Activated CD8-positive, alpha-beta memory T cell treated with anti-CD3 and anti-CD28 coated beads, Interleukin-2, amount 50 U/mL, for 48 hours (primary cell): ENCODE measurements at places on chromosomes 1 and 21.
A peak's percentile ranks its signal among the peaks of the same experiment; 100 is the strongest.

- no peak for DNase-seq
Measured at GRCh38 chr21:17585875-17586450, 26.7 kb downstream of the BTG3 start.

DNA sequence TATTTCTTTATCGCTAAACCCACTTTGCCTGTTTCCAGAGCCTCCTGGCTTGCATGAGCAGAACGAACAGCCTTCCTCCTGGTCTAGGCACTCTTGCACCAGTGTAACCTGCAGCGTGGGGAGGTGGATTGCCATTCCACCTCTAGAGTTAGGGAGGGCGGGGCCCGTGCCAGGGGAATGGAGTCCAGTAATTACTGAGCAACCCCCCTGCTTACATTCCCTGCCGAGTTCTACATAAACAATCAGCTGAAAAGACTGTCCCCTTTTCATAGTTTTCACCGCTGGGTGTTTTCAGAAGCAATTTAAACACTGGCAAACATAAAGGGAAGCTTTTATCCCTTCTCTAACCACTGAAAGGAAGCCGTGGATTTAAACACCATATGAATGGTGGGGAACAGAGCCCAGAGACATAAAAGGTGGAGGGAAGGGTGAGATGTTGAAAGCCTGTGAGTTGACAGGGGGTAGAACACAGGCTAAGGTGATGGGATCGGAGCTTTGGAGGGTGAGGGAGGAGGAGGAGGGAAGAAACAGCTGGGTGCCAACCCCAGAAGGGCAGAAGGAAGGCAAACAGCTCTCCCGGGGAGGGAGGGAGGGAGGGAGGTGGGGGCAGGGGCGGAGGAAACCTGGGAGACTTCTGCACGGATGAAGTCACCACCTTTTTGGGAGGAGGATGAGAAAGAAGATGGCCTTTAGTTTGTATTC lies 68.0 kb upstream of the WDR26 start:
- no peak for DNase-seq

DNA sequence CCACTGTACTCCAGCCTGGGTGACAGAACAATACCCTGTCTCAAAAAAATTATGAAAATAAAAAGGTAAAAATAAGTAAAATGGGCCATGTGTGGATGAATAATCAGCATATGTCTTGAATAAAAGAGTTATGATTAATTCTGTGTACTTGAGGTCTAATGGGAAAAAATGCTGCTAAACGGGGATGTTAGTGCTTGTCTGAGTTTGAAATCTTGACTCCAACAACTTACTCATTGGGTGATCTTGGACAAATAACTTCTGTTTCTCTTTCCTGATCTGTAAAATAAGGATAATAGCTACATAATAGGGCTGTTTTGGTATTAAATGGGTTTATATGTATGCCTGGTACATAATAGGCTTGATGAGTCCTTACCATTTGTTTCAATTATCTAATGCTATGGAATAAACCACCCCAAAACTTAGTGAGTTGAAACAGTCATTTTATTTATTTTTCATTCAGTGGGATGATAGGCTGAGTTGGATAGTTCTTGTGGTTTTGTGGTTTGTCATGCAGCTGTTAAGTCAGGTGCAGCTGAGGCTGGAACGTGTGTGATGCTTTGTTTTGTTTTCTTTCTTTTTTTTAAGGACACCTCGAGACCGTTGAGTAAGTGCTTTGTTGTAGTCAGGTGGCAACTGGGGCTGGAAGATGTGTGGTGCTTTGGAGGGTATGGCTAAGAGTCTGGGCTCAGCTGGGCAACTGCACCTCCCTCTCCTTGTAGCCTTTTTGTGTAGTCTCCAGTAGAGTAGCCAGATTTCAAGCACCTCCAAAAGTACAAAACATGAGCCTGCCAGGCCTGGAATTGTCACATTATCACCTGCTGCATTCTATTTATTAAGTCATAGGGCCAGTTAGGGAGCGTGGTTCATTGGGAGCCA lies 4.9 kb downstream of the MDM4 start:
- DNase-seq = no peak

GRCh38 chr1:185906186-185906585 lies 172.0 kb downstream of the HMCN1 start:
- no peak for DNase-seq

DNA sequence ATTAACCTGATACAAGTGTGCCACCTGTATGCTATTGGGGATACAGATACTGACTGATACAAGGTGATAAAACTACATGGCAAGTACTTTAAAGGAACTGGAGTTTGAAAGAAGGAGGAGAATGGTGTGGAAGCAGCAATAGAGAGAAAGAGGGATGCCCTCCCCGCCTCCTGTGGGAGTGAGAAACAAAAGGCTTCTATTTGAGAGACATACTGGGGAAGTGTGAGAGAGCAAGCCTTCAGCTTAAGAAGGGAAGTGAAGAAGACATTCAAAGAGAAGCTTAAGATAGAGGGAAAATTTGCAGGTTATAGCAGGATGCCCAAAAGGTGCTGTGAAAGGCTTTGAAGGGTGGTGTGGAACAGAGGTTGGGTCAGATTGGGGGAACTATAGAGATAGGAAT lies 7.7 kb upstream of the ALG14 start:
- DNase-seq = no peak

- DNase-seq = no peak
Measured at GRCh38 chr21:27681841-27682240, 715.0 kb upstream of the ADAMTS5 start.

DNA sequence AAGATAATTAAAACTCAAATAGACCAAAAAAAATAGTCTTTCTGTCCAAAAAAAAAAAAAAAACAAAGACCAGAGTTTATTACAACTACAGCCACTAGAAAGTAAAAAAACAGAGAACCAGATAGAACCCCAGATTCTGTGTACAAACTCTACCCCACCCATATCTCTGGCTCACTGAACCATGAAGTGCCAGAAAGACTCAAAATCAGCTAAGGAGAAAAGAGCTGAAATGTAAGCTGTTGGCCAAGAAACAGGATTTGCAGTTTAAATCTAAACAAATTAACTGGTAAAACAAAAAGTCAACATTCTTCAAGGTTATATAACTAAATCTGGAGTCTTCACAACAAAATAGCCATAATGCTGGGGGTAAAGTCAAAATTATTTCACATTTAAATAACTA lies 278.9 kb downstream of the SEC16B start:
- DNase-seq = no peak

DNA sequence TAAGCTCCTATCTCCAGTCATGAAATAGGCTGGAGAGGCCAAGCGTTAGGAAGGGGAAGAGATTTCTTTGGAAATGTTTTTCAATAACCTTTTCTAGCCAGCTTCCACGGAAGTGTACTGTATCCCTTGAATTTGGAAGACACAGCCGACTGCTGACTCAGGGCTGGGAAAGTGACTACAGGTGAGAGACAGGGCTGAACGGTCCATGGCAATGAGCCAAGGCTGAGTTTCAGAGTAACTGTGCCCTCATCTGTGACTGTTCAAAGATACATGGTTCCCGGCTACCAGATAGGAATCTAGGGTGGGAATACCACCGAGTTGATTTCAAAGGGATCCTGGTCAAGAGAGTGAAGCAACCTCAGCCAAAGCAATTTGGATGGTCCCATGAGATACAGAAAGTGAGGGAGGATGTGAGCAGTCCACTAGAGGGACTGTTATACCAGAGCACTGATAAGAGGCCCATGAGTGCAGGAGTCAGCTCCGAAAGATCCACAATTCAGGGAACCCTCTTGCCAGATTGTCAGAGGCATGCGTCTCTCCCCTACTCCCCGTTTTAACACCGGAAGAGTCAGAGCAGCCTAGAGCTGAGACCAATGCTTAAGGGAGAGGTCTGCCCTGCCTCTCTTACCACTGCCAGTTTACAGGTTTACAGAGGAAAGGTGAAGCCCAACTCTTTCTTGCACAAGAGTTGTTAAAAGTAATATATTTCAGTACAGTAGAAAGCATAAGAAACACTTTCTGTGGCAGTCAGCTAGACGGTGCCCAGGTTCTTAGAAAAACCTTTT lies 3.2 kb upstream of the KRTAP19-8 start:
- no peak for DNase-seq

DNA sequence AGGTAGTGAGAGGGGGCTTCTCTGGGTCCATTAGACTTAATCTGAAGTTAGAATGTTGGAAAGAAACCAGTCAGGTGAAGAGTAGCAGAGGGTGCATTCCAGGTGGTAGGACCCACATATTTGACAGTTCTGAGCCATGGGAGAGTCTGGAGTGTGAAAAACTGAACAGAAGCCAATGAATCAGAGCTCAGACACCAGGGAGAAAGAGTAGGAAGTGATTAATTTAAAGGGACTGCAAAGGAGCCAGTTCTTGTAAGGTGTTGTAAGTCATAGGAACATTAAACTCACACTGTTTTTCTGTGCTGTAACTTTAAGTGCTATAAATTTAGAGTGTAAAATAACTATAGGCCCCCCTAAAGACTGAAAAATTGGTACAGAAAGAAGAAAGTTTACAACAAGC lies 5.9 kb upstream of the DHX9 start:
- DNase-seq = no peak

DNA sequence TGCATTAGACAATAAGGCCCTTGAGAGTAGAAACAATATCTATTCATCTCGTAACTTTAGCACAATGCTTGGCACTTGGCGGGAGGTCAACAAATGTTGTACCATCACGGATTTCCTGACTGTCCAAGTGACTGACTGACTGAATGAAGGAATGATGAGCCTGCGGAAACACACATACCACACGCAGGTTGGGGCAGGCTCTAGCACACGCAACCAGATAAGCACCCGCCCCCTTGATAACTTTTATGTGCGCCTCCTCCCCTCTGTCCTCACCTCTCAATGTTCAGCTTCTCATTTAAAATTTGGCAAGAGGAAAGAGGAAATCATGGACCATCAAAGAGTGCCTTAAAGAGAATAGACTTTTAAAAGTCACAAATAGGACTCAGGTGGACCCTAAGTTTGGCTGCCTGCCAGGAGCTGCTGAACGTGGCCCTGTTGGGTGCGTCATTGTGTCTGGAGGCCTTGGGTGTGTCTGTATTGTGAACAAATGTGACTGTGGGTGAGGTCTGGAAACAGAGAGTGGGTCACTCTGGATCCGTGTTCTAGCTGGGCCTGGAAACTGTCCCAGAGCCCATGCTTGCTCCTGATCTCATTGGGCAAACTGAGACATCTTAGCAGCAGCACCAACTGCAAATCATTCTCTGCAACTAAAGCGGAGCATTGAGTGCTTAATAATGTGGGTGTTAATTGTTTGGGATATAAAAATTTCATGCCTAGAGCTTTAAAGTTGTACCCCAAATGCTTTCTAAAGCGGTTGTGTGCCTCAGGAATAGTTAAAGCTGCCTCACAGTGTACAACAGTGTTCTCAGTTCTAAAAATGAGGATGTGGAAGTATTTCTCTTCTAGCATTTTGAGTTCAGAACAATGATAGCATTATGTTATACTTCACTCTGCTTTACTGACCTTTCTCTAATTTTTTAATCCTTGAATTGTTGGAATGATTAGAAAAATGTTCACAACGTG lies 47.6 kb upstream of the ABCG1 start:
- DNase-seq = peak; percentile 46

GRCh38 chr1:48019714-48020315 lies 22.6 kb upstream of the TRABD2B start:
- no peak for DNase-seq

DNA sequence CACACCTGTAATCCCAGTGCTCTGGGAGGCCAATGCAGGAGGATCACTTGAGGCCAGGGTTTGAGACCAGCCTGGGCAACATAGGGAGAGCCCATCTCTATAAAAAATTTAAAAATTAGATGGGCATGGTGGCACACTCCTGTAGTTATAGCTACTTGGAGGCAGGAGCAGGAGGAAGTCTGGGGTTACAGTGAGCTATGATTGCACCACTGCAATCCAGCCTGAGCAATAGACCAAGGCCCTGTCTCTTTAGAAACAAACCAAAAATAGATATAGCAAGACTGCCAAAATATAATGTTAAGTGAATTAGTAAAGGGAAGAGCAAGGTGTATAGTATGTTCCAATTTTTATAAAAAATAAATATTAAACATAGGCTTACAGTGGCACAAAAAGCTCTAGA lies 28.8 kb downstream of the PLEKHO1 start:
- no peak for DNase-seq

DNA sequence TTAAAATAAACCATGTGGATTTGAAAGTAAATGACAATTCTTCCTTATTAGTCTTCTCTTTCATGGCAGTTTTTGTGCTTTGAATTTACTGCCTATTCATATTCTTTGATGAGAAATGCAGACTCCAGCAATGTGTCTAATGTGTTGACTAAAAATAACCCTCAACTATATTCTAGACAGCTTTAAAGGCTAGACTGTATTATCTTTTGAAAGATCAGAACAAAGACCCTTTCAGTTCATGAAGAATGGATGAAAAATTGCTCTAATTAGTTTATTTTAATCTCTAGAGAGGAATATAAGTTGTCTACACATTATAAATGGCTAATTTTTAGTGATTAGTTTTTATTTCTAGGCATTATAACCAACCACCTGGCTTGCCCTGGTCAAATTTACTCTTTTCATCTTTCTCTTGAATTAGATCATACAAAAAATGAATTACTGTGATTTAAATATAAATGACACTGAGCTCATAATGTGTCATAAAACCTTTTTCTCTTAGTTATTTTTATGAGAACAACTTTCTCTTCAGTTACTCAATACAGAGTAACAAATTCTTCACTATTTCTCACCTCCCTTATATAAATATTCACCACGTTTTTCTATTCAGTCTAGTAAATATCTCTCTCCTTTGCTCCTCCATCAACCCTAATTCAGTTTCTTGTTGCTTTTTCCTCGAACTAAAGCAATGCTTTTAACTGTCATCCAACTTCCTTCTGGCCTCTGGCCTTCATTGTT lies 428.5 kb upstream of the TMPRSS15 start:
- DNase-seq = no peak

- no peak for DNase-seq
Measured at GRCh38 chr1:154765970-154766369, 104.1 kb downstream of the KCNN3 start.
